ENCODE measurements at places on chromosomes 3 and 15.

- DNase-seq, result no peak
These were observed 44.7 kb downstream of the IFT57 start for GRCh38 chr3:108177536-108177935.

DNA sequence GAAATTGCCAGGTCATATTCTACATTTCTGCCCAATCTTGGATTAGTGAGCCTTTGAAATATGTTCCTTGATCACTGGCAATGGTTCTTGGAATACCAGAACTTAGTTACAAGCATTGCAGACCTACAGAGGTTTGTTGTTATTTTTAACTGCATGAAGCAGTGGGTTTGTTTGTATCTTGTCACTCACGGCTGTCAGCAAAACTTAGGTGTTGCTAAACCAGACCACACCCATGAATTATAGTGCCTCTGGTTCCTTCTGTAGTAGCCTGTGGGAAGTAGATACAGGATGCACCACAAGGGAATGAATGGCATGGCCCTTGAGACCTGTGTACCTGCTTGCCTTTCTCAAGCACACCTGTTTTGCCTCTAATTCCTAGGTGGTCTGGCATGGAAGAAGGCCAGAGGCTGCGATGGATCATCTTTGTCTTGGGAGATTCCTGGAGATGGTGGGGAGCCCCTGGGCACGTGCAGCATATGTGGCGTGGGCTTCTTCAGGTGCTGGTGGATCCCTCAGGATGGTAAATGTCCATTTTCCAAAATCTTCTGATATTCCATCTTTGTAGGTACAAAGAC is 138.8 kb downstream of the SNRPN start:
- no peak for DNase-seq

DNA sequence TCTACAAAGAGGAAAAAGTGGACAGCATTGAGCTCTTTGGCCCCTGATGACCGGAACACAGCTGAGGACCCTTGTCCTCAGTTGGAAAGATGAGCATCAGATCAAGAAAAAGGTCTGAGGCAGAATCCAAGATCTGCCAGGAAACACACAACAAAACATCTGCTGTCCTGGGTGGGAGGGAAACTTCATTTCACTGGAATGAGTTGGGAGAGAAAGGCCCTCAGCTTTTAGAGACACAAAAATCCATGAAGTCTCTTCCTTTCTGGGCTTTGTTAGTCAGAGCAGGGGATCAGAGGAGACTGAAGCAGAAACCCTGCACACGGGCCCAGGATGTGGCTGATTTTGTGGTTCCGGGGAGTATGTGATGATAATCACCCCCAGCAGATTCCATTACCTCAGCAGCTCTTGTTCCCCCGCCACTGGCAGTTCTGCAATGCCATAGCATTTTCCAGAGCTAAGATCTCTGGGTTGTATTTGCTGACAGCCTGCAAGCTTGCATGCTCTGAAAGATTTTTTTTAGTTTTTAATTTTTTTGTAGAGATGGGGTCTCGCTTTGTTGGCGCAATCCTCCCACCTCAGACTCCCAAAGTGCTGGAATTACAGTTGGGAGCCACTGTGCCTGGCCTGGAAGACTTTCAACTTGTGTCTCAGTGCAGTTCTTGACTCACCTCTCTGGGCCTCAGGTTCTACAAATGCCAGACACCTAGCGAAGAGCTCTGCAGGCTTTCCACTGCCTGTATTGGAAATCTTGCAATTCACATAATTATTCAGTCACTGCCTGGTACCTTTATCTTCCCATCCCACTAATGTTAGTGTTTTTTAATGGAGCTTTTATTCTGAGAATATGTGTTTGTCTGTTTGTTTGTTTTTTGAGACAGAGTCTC is 5.8 kb upstream of the TATDN2 start:
- DNase-seq, result no peak

DNA sequence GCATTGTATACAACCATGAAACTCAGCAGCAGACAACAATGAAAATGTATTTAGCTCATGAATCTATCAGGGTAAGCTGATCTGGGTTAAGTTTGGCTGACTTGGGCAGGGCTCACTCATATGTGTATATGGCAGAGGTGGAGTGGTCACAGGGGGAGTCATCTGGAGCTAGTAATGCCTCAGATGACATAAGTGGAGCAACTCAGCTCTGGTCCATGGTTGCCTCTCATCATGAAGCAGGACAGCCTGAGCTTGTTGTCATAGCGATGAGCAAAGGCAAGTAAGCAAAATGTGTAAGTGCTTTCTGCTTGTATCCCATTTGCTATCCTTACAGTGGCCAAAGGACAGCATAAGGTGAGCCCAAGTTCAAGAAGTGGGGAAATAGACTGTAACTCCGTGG is 64.5 kb downstream of the ALCAM start:
- DNase-seq, result no peak

DNA sequence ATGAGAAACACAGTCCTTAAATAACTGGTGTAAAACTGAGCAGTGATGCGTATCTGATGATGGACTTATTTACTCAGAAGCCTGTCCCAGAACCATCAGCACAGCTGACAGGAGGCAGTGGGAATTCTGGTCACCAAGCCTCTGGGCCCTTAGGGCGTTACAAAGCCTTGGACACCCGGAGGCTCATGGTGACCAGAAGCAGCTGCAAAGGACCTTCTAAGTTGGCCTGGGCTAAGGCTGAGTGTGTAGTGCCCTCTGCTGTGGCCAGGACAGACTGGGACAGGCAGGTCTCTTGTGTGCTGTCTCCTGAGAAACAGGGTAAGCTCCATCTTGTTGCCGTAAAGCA is 168.9 kb downstream of the ATP10A start:
- no peak for DNase-seq

- no peak for DNase-seq
These were observed 1.1 kb upstream of the THSD4 start for GRCh38 chr15:71114066-71114680.

GRCh38 chr3:187958432-187959003 is 195.4 kb upstream of the LPP start:
- DNase-seq, result no peak

GRCh38 chr3:163664466-163664865 is 1413.8 kb downstream of the SI start:
- no peak for DNase-seq

DNA sequence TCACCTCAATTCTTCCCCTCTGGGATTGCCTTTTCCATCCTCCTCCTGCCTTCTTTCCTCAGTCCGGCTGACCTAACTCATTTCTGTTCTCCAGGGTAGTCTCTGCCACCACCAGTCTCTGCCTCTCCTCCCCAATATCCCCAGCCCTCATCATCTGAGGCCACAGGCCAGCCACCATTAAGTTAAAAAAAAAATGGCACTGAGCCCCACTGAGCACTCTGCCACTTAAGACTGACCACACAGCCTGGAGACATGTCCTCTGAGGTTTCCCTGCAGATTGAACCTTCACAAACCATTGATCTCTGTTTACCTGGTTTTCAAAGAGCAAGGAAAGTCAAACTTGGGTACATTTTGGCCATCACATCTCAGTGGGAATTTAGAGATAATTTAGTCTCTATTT is 13.6 kb downstream of the LRRC2 start:
- DNase-seq, result no peak

- DNase-seq, result peak; percentile 60
These were observed 709 bp downstream of the SCAMP5 start for GRCh38 chr15:74995779-74996765.

- no peak for DNase-seq
These were observed at the start of gene DNAJA4 for GRCh38 chr15:78264304-78265136. Gene DNAJA4, plus strand, starts transcription at chr15:78264562. Its CDS starts 202 bp downstream, at chr15:78264764.

DNA sequence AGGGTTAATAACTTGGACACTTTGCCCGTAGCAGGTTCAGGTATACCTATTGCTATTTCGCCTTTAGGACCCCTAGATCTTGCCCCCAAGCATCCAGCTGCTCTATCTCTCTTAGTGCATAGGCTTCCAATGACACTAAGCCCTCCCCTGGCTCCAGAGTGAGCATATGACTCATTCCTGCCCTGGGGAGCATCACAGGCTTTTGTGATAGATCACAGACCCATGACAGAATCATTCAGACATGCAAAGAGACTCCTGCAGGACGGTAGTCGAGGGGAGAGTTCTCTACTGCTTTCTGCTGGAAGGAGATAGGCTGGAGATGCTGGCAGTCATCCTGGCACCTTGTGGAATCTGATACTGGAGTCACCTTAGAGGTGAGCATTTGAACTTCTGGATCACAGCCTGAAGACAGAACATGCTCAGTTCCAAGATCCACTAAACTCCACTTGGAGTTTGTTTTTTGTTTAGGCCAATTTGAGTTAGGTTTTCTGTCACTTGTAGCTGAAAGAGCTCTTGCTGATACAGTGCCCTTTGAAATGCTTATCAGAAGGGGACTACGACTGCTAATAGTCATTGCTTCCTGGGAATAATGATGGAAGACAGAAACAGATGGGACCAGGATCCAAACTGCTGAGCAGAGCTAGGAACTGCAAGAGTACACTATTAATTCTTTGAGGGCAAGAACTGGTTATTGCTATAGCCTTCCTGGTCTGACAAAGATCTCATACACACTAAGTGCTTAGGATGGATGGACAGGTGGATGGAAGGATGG is 11.0 kb downstream of the LYSMD2 start:
- no peak for DNase-seq

GRCh38 chr3:39170461-39170860 is 17.1 kb upstream of the CSRNP1 start:
- DNase-seq, result no peak

- DNase-seq, result no peak
These were observed 87.8 kb downstream of the C3orf85 start for GRCh38 chr3:109224333-109224732.

DNA sequence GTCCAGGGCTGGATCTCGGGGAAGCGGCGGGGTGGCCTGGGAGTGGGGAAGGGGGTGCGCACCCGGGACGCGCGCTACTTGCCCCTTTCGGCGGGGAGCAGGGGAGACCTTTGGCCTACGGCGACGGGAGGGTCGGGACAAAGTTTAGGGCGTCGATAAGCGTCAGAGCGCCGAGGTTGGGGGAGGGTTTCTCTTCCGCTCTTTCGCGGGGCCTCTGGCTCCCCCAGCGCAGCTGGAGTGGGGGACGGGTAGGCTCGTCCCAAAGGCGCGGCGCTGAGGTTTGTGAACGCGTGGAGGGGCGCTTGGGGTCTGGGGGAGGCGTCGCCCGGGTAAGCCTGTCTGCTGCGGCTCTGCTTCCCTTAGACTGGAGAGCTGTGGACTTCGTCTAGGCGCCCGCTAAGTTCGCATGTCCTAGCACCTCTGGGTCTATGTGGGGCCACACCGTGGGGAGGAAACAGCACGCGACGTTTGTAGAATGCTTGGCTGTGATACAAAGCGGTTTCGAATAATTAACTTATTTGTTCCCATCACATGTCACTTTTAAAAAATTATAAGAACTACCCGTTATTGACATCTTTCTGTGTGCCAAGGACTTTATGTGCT is 527 bp downstream of the B2M start:
- no peak for DNase-seq

DNA sequence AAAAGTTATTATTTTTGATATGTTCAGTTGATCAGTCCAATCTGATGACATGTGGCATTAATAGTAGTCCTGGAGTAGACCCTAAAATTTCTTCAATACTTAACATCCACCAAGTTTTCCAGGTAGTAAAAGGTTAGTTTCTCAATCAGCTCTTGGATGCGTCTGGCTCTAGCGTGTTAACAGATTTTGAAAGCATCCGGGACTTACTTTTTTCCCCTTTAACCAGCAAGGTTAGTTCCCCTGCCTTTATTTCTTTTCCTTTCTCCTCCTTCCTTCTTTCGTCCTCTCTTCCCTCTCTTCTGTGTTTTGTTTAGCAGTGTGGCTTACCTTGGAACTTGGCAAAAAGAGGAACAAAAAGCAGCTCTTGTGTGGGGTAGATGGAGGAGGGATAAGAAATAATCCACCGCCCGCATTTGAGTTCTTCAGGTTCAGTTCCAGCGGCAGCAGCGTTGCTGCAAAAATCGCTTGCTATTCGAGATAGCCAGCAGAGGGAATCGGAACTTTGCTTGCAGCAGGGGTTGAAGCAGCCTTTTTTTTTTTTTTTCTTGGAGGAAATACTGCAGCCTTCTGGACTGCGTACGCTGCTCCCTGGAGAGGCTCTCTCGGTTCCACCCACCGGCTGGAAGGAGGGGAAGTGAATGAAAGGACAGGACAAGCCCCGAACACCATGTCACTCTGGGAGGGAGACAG is at the start of gene RBMS3:
RBMS3 (plus strand) TSS at position 668 of the 690 bp plus-strand sequence.
- DNase-seq, result peak; percentile 6

GRCh38 chr15:88834211-88834812 is 31.1 kb downstream of the ACAN start:
- no peak for DNase-seq

- no peak for DNase-seq
These were observed 37.9 kb upstream of the CTSH start for GRCh38 chr15:78982736-78983135.

All from DMS 273 treated with DMSO at 0.1 percent for 48 hours (cell line).